ENCODE measurements at places on chromosomes 4 and X. TPM values are rescaled to one million over a fixed set of nuclear protein-coding genes. Genes with fewer than 3 reads are reported as not detected.

- no peak overlapping the region for H3K4me3 ChIP-seq
- no peaks in the 10 kb centered on the region for H3K36me3 ChIP-seq
- H3K27me3 ChIP-seq: no peaks in the 10 kb centered on the region
- DNase-seq: no peak
- H3K4me1 ChIP-seq: no peaks in the 10 kb centered on the region
Observed at GRCh38 chr4:163781726-163782125, 287.2 kb downstream of the TMA16 start.

DNA sequence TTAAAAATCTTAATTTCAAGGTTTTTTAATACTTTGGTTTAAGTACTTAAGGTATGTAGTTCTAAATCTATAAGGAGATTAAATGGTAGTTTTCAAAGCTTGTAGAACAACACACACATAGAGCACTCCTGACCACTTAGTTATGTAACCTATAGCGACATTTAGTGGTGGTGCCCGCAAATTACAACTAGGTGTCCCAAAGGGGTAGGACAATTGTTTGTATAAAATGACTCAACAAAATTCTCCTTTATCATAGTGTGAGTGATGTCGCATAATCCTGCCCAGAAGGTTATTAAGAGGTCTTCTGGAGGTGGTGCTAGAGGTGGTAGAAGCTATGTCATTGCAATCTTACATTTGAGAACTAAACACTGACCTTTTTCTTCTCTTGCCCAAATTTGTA, 373.0 kb upstream of the RASGEF1B start:
- DNase-seq: peak; percentile 80
- no peak overlapping the region for H3K27ac ChIP-seq
- H3K4me3 ChIP-seq: no peak overlapping the region
- H3K27me3 ChIP-seq: no peaks in the 10 kb centered on the region
- no peaks in the 10 kb centered on the region for H3K4me1 ChIP-seq
- no peaks in the 10 kb centered on the region for H3K36me3 ChIP-seq

GRCh38 chr4:182916483-182917181, 554 bp downstream of the DCTD start:
- no peaks in the 10 kb centered on the region for H3K4me1 ChIP-seq
- H3K4me3 ChIP-seq: peak overlapping the region; percentile 75
- no peaks in the 10 kb centered on the region for H3K27me3 ChIP-seq
- DNase-seq: peak; percentile 20

DNA sequence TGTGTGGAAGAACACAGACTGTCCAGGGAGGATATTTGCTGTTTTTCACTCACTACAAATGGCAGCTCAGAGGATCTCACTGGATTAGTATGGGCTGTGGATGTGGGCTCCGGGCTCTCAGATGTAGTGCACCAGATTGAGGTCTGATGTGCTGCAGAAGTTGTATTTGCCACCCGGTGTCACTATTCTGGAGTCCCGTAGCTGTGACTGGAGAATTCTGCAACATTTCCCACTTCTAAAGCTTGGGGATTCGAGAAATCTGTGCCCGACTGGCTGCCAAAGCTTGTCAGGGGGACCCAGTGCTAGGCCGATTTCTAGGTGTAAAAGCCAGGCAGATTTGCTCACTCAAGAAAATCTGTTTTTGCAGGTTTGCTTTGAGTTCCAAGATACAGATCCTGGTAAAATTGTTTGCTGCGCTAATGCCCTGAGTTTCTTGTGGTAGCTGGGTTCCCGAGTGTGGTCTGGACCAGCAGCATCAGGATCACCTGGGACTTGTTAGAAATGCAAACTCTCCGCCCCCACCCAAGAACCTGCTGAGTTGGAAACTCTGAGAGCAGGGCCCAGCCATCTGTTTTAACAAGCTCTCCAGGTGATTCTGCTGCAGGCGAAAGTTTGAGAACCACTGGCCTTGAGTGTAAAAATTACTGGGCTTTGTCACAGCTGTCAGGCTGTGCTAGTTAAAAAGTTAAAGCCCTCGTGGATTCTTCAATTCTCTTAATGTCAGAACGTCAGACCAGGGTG, 18.1 kb downstream of the KIT start:
- H3K4me3 ChIP-seq: no peak overlapping the region
- no peak for DNase-seq
- no peaks in the 10 kb centered on the region for H3K36me3 ChIP-seq
- no peak overlapping the region for H3K27ac ChIP-seq

GRCh38 chr4:73682508-73682907, 57.9 kb upstream of the CXCL8 start:
- DNase-seq: no peak
- H3K27ac ChIP-seq: no peak overlapping the region
- no peaks in the 10 kb centered on the region for H3K4me1 ChIP-seq
- H3K36me3 ChIP-seq: no peaks in the 10 kb centered on the region
- no peak overlapping the region for H3K4me3 ChIP-seq
- no peaks in the 10 kb centered on the region for H3K27me3 ChIP-seq

DNA sequence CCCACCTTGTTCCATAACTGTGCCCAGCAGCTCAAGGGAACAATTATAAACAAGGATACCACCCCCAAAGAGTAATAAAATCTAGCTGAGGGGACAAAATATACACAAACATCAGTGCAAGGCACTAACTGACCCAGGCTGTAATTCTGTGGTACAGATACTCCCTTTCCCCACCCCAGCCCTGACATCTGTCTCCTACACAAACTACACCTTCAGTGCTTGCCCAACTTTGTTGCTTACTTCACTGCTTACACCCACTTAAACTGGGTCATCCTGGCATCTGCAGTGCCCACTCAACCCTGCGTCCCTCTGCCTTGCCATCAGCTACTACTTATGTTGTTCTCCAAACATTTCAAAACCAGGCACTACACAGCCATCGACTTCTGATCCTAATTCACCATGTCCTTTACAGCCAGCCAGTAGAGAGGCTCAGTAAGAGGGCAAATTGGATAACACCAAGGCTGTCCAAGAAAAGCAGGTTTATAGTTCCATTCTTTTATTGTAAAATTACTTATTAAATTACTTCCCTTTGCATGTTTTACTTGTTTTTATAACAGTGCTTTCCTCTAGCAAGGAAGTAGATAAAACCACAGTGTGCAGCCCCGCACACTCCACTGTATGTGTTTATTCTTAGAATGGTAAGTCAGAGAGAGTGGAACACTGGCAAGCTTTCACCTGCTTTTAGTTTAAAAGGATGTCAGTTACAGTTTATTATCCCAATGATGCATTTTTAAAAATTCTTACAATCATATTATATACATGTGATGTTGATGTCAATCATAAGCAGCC, 149.6 kb downstream of the INPP4B start:
- DNase-seq: no peak
- no peaks in the 10 kb centered on the region for H3K4me1 ChIP-seq
- H3K4me3 ChIP-seq: no peak overlapping the region
- no peaks in the 10 kb centered on the region for H3K36me3 ChIP-seq
- no peak overlapping the region for H3K27ac ChIP-seq

DNA sequence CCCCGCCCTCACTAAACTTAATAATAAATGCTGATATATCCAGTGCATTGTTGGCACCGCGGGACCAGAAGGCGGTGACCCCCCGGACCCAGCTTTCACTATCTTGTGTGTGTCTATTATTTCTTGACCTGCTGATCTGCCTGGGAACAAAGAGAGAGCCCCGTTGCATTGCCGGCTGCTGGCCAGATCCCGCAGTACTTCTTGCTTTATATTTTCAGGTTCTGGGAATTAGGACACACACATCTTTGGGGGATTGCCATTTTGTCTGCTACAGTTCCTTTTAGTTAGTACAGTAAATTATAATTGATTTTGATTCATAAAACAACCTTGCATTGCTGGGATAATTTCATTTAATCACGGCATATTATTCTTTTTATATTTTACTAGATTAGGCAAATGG, 2.2 kb upstream of the RTL8B start:
- no peak for DNase-seq
- no peaks in the 10 kb centered on the region for H3K27me3 ChIP-seq
- H3K4me3 ChIP-seq: no peak overlapping the region
- H3K27ac ChIP-seq: no peak overlapping the region

- H3K27me3 ChIP-seq: no peaks in the 10 kb centered on the region
- no peaks in the 10 kb centered on the region for H3K36me3 ChIP-seq
- DNase-seq: no peak
- no peak overlapping the region for H3K27ac ChIP-seq
- H3K4me3 ChIP-seq: no peak overlapping the region
Observed at GRCh38 chr4:52628543-52628942, 30.6 kb downstream of the USP46 start.

- H3K4me1 ChIP-seq: no peaks in the 10 kb centered on the region
- H3K4me3 ChIP-seq: no peak overlapping the region
- DNase-seq: no peak
Observed at GRCh38 chr4:26873391-26874026, 12.9 kb downstream of the STIM2 start.

DNA sequence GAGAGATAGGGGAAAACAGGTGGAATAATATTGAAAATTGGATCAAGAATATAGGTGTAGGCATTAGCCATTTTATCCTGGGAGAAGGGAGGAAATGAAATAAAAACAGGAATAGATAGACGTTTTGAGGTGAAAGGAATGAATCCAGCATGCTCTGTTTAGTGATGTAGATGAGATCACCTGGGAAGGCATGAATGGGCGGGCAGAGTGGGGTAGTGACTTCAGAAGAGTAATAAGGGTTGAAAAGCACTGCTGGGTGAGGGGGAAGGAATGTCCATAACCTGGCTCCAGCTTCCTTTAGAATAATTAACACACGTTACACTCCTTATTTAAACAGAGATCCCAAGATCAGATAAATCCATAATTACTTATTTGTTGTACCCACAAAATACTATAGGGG, 191.1 kb upstream of the ANXA3 start:
- no peak overlapping the region for H3K4me3 ChIP-seq
- no peaks in the 10 kb centered on the region for H3K36me3 ChIP-seq
- H3K27me3 ChIP-seq: no peaks in the 10 kb centered on the region

DNA sequence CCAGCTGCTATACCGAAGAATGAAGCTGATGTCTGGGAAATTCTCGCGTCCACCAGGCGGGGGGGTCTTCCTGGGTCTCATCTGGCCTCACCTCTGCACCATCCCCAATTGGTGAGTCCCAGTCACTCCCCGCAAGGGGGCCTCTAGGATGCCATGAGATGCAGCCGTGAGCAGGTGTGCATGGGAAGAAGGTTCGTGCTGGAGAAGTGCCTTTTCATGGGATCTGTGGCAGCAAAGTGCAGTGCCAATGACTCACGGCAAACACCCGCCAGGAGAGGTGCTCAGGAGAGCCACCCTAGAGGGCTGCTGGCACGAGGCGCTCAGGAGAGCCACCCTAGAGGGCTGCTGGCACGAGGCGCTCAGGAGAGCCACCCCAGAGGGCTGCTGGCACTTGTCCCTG, 55.1 kb downstream of the CPZ start:
- H3K27me3 ChIP-seq: peaks cover 2% of the 10 kb centered on the region
- H3K27ac ChIP-seq: no peak overlapping the region
- no peaks in the 10 kb centered on the region for H3K36me3 ChIP-seq
- H3K4me3 ChIP-seq: no peak overlapping the region
- no peaks in the 10 kb centered on the region for H3K4me1 ChIP-seq

- H3K27ac ChIP-seq: no peak overlapping the region
- no peak overlapping the region for H3K4me3 ChIP-seq
- DNase-seq: no peak
- H3K36me3 ChIP-seq: no peaks in the 10 kb centered on the region
- H3K27me3 ChIP-seq: no peaks in the 10 kb centered on the region
Observed at GRCh38 chr4:106796876-106797275, 239.2 kb downstream of the DKK2 start.

DNA sequence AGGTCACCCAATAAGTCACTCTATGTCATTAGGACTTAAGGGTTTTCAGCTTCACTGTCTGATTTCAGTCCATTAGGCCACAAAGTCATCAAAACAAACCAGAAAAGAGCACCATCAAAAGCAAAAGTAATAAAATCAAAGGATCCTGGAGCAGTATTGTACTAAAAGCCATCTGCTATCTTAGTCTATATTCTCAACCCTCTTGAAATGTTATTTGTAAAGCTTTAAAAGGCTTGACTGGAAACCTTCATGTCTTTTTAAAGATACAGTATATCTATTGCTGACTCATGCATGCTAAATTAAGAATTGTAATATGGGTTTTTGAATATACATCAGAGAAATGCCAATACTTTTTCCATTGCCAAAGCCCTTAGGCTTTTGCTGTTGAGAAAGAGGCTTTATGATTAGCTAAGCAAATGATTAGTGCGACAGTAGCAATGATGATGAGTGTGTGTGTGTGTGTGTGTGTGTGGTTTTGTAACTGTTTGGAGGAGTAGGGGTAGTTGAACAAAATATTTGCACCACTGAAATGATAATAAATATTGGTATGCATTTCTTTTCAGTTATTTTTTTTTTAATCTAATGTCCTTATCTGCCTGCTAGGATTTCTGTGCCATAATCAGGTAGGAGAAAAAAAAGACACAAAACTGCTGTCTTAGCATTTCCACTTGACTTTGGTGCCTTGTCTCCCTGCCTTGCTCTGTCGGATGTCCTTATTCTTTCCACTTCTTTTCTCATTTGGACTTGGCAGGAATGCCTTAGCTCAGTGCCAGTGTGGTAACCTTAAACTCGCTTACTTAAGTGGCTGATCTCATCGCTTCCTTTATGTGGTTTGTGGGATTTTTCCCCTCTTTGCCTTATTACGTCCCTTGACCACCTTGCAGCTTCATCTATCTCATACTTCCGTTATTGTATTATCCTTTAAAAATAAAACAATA, 119.7 kb downstream of the PCDH7 start:
- DNase-seq: no peak
- H3K27me3 ChIP-seq: no peaks in the 10 kb centered on the region
- H3K4me1 ChIP-seq: no peaks in the 10 kb centered on the region
- H3K36me3 ChIP-seq: no peaks in the 10 kb centered on the region
- no peak overlapping the region for H3K27ac ChIP-seq

- H3K4me3 ChIP-seq: no peak overlapping the region
- no peaks in the 10 kb centered on the region for H3K4me1 ChIP-seq
- H3K27ac ChIP-seq: no peak overlapping the region
- no peaks in the 10 kb centered on the region for H3K36me3 ChIP-seq
- H3K27me3 ChIP-seq: no peaks in the 10 kb centered on the region
- DNase-seq: no peak
Observed at GRCh38 chr4:95534032-95534431, 14.7 kb downstream of the UNC5C start.

DNA sequence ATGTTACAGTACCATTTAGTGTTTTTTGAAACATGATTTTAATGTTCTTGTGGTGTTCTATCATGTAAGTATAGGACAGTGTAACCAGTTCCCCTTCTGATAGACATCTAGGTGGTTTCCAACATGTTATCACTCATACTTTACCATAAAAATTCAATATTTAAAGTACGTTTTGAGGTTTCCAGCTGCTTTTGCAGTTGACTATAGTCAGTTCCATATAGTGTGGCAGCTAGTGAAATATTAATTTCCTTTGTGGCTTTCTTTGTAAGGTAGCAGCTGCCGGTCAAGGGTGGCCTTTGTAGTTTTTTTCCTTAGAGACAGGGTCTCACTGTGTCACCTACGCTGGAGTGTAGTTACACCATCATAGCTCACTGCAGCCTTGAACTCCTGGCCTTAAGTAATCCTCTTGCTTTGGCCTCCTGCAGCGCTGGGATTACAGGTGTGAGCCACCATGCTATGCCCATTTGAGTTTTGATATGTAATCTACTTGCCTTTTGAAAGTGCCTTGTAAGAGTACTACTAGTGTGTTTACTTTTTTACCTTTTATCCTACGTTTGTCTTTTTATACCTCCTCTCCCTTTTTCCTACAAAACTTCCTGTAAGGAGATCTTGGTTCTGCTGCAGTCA, 63.0 kb downstream of the ARHGAP10 start:
- H3K27ac ChIP-seq: no peak overlapping the region
- DNase-seq: no peak
- H3K27me3 ChIP-seq: no peaks in the 10 kb centered on the region
- no peaks in the 10 kb centered on the region for H3K4me1 ChIP-seq

Gene AFF2
- 0.27 TPM for total RNA-seq

Gene RBMXL3
- not detected for total RNA-seq

Gene CDKL5
- 18.8 TPM for total RNA-seq

Gene CXCL11
- total RNA-seq: 0.23 TPM

Gene SCML1
- 47.6 TPM for total RNA-seq

Gene CT83
- 5.6 TPM for total RNA-seq

Gene SPIN3
- 14.6 TPM for total RNA-seq

Gene MAP7D3
- 22.8 TPM for total RNA-seq

Gene FRYL
- 47.6 TPM for total RNA-seq

Gene SFRP2
- 3.7 TPM for total RNA-seq

All from prostate gland (tissue), 2 donors.